Stimulated activated CD8-positive, alpha-beta memory T cell treated with anti-CD3 and anti-CD28 coated beads, Interleukin-7, amount 100 ng/mL, for 1 hour (primary cell): ENCODE measurements at places on chromosomes 4 and X.

GRCh38 chr4:8133897-8134563, 24.6 kb downstream of the ABLIM2 start:
- no peak for DNase-seq

DNA sequence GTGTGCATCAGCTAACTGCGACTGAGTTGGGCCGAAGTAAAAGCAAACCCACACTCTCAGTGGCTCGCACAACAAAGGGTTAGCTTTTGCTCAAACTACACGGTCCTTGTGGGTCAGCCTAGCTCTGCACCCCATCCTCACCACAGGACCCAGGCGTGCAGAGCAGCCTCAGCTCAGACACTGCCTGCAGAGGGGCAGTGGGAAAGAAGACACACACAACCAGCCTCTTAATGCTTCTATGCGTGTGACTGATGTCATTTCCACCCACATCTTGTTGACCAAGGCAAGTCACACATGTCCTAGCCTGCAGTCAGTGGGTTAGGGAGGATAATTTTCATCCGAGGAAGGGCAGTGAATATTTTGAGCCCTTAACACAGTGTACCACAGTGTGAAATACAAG, 40.5 kb downstream of the HMGB2 start:
- DNase-seq: no peak

- no peak for DNase-seq
Observed at GRCh38 chr4:169945636-169946035, 80.6 kb downstream of the MFAP3L start.

- DNase-seq: no peak
Observed at GRCh38 chr4:119498527-119498926, 130.1 kb downstream of the PDE5A start.

DNA sequence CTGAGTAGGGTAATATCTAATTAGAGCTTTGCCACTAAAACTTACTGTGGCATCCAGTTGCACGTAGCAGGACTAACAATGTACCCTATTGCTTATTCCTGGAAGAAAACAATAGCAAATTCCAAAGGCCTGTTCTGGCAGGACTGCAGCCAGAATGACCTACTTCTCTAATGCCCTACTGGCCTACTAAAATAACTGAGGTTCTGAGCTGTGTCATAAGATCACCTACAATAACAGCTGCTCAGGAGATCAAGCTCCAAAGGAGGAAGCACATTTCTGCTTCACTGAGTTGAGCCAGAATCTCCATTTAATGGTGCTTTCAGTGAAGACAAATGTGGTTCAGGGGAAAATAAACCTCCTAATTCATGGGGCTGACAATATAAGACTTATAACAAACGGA, 42.2 kb upstream of the CXCL8 start:
- DNase-seq: no peak

GRCh38 chr4:7970361-7970946, 30.8 kb upstream of the AFAP1 start:
- DNase-seq: no peak

- DNase-seq: no peak
Observed at GRCh38 chr4:119733431-119733830, 104.8 kb upstream of the PDE5A start.

DNA sequence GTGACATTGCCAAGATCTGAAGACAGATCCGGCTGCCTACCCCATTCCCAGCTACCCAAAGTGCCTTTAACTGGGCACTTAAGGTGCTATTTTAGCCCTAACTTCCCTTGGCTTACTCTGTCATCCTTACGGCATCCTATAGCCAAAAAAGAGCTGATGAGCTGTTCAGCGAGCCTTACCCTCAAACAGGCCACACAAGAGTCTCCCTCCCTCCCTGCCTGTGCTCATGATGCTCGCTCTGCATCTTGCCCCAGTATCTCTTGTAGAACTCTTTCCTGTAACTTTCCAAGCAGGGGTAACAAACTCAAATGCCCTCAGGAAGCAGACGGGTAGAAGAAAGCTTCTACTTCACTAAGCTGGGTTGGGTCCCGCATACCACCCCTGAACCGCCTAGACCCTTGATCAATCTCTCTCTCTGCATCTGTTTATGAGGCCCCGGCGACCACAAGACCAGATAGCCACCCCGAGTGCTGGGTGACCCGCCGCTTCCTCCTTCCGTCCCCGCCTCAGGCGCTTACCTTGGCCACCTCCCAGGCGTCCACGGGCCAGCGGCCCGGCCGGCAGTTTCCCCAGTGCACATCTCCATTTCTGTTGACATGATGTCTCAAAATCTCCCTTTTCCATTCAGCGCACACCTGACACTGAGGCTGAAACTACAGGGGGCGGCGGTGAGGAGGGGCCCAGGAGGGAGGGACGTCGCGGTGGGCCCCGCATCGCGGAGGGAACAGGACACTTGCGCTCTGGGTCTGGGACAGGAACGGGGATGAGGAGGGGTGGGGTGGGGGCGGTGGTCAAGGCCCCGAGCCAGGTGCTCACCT, 663 bp downstream of the CXorf38 start:
- no peak for DNase-seq

DNA sequence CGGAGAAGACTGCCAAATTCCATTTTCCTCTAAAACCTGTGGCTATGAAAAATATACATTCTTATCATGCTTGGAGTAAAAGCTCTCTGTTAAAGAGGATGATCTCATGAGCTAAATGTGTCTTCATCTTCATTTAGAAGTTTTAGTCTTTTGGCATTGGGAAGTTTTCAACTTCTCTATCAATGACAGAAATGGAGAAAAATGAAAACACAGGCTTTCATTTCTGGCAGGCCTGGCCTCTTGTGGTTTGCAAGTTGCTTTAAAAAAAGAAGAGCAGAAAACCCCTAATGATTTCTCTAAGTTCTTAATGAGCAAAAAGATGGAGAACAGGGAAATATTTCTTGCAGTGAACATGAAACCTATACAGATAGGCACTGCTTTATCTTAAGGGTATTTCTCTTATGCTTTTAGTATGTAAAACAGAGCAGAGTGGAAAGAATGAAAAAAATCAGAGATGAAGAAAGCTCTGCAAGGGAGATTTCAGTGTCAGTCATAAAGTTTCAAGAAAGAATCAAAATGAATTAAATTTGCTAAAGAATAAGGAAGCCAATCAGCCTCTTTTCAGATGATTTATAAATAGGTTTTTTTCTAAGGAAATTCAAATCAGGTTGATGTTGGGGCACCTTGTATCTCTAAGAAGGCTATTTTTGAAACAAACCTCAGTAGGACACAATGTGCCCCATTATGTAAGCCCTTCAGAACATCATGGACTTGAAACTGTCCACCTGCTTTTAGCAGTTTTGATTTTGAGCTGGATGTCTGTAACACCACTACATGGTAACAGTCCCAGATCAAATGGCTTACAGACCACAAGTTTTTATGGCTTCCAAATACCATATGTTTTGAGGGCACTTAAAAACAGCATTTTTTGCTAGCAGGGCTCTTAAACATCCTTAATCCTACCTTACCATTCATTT, 225.0 kb downstream of the GRIA3 start:
- DNase-seq: no peak

DNA sequence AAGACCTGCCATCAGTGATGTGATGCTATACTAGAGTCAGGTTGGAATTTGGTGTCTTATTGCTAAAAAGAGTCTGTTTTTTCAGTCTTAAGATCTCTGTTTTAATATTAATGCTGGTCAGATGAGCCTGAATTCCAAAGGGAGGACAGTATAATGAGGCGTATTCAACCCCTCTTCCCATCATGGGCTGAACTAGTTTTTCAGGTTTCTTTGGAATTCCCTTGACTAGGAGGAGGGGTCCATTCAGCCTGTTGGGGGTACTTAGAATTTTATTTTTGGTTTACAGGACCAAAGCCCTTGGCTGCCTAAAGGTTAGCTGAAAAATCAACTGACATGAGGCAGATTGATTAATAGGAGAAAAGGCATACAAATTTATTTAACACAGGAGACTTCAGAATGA, 24.1 kb upstream of the PI4K2B start:
- DNase-seq: no peak

- DNase-seq: no peak
Observed at GRCh38 chrX:20042221-20042620, 51.4 kb upstream of the BCLAF3 start.

- DNase-seq: no peak
Observed at GRCh38 chr4:47287735-47288134, 175.8 kb downstream of the COMMD8 start.

GRCh38 chrX:10570601-10571000, 49.8 kb downstream of the MID1 start:
- DNase-seq: no peak

- no peak for DNase-seq
Observed at GRCh38 chrX:124415115-124415800, 68.9 kb downstream of the SH2D1A start.

DNA sequence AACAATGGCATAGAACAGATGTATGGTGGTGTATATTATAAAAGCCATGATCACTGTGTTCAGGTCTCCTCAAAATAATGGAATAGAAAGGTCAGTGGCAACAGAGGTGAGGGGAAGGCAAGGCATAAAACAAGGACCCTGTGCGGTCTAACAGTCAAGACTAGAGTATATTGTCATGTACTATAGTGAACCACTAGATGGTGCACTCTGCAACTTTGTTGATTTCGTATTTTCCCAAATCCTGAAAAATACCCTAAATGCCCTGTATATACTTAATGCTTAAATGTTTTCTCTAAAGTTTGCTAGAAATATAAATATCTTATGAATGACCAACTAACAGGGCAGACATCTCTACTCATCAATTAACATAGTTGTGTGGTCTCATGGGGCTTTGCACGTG, 453.0 kb downstream of the PCDH11X start:
- DNase-seq: no peak

- DNase-seq: no peak
Observed at GRCh38 chr4:185624259-185624589, 88.9 kb upstream of the PDLIM3 start.

- no peak for DNase-seq
Observed at GRCh38 chrX:39755143-39756032, 342.4 kb downstream of the BCOR start.

GRCh38 chr4:97691111-97691605, 452.1 kb downstream of the STPG2 start:
- no peak for DNase-seq

GRCh38 chr4:135316266-135316779, 1114.7 kb upstream of the PABPC4L start:
- no peak for DNase-seq

GRCh38 chr4:101355767-101356702, 8.7 kb upstream of the PPP3CA start:
- no peak for DNase-seq
